ENCODE measurements at places on chromosomes 5 and 9.

DNA sequence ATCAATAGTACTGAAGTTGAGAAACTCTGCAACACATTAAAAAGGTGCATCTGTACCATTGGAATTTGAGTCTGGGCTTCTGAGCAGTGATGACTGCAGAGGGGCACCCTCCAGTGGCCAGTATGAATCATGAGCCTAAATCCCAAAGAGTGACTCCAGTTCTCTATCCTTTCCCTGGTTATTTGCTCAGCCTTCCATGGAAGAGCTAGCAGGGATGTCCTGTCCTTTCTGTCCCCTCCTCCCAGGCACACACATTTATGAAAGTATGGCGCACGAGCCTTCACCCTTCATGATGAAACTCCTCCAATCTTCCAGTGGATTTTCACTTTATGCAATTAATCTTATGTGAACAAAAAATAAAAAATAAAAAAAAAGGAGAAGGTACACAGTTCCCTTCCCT, 81.0 kb downstream of the ESM1 start:
- no peak for DNase-seq

GRCh38 chr5:125659316-125660023, 763.7 kb upstream of the GRAMD2B start:
- no peak for DNase-seq

GRCh38 chr9:71791875-71792274, 23.6 kb upstream of the CEMIP2 start:
- DNase-seq = no peak

GRCh38 chr9:32551276-32552051, 663 bp upstream of the SMIM27 start:
- DNase-seq = peak; percentile 32

GRCh38 chr5:112973036-112973435, 3.6 kb upstream of the DCP2 start:
- DNase-seq = no peak

DNA sequence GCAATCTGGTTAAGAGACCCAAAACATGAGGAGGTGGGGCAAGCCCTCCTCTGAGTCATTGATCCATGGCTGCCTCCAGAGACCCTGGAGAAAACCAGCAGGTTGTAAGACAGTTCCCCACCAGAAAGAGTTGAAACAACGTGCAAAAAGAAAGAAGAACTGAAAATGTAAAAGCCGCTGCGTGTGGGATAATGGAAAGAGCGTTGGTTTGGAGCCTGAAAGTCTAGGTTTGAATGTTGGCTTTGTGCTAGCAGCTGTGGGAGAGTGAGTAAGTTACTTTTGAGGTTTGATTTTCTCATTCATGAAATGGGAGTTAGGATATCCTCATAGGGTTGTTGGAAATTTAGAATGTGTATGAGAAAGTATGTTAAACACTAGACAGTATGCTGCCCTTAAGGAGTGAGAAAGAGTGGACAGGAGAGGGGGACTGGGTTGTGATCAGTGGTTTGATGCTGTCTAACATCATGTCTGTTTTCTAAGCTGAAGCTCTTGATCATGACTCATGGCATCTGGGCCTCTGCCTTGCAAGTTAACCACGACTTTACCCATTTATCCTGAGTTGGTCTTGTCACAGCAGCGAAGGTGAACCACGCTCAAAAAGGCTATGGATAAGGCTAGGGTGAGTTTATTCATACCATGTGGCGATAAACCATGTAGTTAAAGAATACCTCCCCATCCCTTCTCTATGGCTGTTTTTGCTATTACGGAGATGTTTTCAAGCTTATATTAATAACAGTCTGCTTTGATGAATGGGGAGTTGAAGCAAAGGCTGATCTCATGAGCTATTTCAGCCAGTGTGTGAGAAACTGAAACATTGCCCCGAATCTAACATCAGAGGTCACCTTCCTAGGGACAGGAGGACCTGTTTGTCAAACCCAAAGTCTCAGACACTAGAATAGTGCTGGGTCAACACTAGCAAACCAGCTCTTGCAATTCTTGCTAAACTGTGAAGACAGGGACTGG, 41.3 kb downstream of the ZNF366 start:
- DNase-seq = no peak

DNA sequence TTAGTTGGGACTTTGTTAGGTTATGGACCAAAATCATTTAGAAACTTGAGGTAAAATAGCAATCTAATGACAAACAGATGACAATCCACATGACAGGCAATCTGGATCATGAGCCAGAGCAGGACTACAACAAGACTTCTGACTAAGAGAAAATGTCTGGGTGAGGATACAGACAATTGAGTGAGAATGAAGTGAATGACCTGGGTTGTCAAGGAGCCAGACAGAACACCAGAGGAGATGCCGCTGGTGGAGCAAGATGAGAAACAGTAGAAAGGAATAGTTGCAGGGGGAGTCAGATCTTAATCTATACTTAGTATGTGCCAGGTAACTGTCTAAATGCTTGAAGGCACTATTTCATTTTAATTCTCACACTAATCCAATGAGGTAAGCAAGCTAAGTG, 277.8 kb downstream of the PRELID2 start:
- DNase-seq = no peak

- no peak for DNase-seq
These were observed 48.3 kb downstream of the PRRC1 start for GRCh38 chr5:127565586-127566270.

DNA sequence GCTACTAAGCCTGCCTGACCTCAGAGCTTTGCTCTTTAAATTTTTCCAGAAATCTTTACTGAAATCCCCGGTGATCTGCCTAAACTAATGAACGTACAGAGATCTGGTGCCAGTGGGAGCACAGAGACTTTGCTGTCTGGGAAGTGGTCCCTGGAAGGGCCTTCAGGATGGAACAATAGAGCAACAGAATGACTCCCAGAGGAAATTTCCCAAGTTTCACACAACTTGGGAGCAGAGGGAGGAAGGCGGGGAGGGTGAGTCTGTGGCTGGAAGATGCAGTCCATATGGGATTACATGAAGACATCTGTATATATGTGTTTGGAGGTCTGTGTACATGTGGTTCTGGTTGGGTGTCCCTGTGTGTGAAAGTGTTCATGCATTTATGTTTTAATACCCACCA, 638.3 kb downstream of the CCDC171 start:
- no peak for DNase-seq

- DNase-seq = no peak
These were observed 335.3 kb downstream of the DIRAS2 start for GRCh38 chr9:90307167-90307833.

DNA sequence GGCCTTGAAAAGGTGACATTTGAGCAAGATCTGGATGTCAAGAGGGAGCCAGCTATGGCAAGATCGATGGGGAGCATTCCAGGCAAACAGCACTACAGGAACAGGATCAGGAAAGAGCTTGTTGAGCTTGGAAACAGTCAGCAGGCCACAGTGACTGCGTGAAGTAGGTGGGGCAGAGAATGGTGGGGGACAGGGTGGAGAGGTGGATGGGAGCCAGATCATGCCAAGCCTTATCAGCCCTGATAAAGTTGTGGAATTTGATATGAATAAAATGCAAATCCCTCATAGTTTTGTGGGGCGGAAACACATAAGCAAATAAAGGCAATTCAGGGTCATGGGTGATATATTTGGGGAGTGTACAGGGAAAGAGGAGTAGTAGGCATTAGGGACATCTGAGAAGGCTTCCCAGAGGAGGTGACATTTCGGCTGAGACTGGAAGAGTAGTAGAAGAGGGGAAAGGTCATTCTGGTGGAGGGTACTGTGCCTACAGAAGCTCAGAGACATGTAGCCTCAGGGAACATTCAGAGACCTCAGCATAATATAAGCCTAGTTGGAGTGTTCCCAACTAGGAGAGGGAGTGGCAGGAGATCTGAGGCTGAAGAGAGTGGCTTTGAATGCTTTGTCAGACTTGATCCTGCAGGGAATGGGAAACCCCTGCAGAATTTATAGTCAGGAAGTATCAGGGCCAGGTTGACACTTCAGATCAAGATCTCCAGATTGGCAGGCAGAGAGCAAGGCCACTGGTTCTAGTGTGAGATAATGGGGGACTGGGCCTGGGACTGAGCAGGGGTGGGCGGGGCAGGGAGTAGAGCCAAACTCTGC, 9.7 kb upstream of the CYSTM1 start:
- DNase-seq = no peak

- DNase-seq = peak; percentile 21
These were observed 11.8 kb upstream of the ACTBL2 start for GRCh38 chr5:57494104-57495098.

- no peak for DNase-seq
These were observed 247.2 kb downstream of the CDH10 start for GRCh38 chr5:24397601-24398000.

- no peak for DNase-seq
These were observed 1014.8 kb downstream of the NR2F1-AS1 start for GRCh38 chr5:92566113-92566786.

DNA sequence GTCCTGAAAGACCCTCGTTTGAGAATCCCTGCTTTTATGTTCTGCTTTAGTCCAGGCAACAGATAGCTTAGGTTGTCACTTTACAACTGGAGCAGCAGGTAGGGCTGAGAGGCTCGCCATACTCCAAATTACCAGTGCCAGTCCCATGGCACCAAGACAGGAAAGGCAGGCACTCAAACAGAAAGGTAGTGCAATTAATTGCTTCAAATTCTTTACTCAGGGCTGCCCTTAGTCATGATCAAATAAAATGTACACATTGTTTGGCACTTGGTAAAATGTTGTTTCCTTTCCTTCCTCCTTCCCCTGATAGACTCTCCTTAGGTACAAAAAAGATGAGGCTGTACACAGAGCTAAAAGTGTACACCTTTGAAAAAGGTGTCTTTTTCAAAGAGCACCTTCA, 115.8 kb upstream of the CCDC152 start:
- DNase-seq = no peak

- no peak for DNase-seq
These were observed 3.0 kb upstream of the IFNW1 start for GRCh38 chr9:21144603-21145002.

GRCh38 chr5:144254552-144254951, 83.9 kb downstream of the KCTD16 start:
- DNase-seq = no peak

GRCh38 chr9:137722481-137722880, 103.7 kb downstream of the EHMT1 start:
- no peak for DNase-seq

DNA sequence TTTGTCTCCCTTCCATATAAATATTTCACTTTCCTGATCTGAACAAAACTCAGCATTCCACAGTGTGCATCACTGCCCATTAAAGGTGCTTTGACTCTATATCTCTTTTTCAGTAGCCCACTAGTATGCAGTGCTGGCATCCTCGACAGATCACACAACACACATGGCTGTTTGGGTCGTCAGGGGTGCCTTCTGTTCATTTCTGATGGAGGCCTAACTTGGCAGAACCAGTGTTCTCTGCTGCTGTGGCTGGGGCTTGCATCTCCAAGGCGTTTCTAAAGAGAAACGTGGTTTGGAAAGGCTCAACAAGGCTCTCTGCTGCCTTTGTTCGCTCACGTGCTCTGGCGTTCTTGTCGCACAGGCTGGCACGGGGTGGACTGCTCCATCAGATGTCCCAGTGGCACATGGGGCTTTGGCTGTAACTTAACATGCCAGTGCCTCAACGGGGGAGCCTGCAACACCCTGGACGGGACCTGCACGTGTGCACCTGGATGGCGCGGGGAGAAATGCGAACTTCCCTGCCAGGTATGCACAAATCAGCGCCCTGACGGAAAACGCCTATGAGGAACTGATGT, 97.7 kb upstream of the PRRC1 start:
- DNase-seq = no peak

DNA sequence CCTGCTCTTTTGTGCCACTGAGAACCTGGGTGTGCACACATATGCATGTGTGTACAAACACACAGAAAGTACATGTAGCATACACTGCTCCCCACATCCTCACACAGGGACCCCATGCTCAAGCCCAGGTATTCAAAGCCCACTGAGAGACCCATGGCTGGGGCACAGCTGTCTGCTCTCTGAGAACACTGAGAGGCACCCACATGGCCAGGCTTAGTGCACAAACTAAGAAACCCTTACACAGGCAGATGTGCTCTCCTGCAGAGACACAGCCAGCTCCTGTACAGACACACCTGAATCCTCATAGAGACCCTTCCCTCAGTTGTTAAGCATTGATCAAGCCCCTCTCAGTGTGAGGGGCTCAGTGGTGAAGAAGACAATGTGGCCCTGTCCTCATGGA, 92.5 kb downstream of the CACNA1B start:
- DNase-seq = no peak

Data from stimulated activated CD4-positive, alpha-beta T cell treated with anti-CD3 and anti-CD28 coated beads, Interleukin-1b, Interleukin-23, amount 100 ng/mL, for 1 hour (primary cell).